ENCODE measurements at places on chromosomes 3 and 15. TPM values are rescaled to one million over a fixed set of nuclear protein-coding genes. Genes with fewer than 3 reads are reported as not detected.

Gene CFAP92
- not detected for total RNA-seq

Gene ROPN1
- not detected for total RNA-seq

Gene ZIC1
- total RNA-seq = not detected

Gene CPEB1
- total RNA-seq = not detected

Gene GPR160
- 5.1 TPM for total RNA-seq

Gene LYZL4
- total RNA-seq = not detected

Gene CEP19
- total RNA-seq = 5.5 TPM

Gene UROC1
- not detected for total RNA-seq

Gene OSTN
- not detected for total RNA-seq

Gene C3orf33
- 0.46 TPM for total RNA-seq

Gene WDR93
- not detected for total RNA-seq

Gene CCR1
- 78.2 TPM for total RNA-seq

Gene APOD
- total RNA-seq = 1.4 TPM

Gene MYEF2
- 26.7 TPM for total RNA-seq

Gene PSTPIP1
- total RNA-seq = 224 TPM

Gene SLC35A5
- 22.4 TPM for total RNA-seq

Gene C3orf18
- total RNA-seq = 54.2 TPM

Gene COL6A5
- 0.15 TPM for total RNA-seq

Gene UCN2
- total RNA-seq = not detected

Gene GRIP2
- total RNA-seq = 0.10 TPM

Gene ZDHHC3
- 65.6 TPM for total RNA-seq

Gene CEMIP
- 0.12 TPM for total RNA-seq

Gene LMAN1L
- total RNA-seq = 3.8 TPM

Gene EPHB1
- total RNA-seq = 8.1 TPM

Gene AP3B2
- not detected for total RNA-seq

Gene KLF15
- not detected for total RNA-seq

Gene C3orf20
- total RNA-seq = 0.24 TPM

Gene AMT
- 3.9 TPM for total RNA-seq

Gene FRMD5
- total RNA-seq = not detected

Gene SPINT1
- 4.5 TPM for total RNA-seq

Gene COL8A1
- 0.10 TPM for total RNA-seq

Gene ARRDC4
- total RNA-seq = 2.2 TPM

Gene SNUPN
- total RNA-seq = 30.8 TPM

Gene SMCO1
- not detected for total RNA-seq

Gene CLEC3B
- 1.0 TPM for total RNA-seq

Gene FAN1
- 24.5 TPM for total RNA-seq

Gene BUB1B
- total RNA-seq = 49.9 TPM

Gene PLIN1
- total RNA-seq = not detected

Gene FBXO40
- not detected for total RNA-seq

Gene CTXND1
- not detected for total RNA-seq

Gene LIPC
- total RNA-seq = 4.4 TPM

Gene MCF2L2
- 3.9 TPM for total RNA-seq

Gene NR2E3
- not detected for total RNA-seq
